ENCODE measurements at places on chromosomes 16 and 17.
A peak's percentile ranks its signal among the peaks of the same experiment; 100 is the strongest.

GRCh38 chr16:80023865-80024264 lies 423.3 kb upstream of the MAF start:
- peak; percentile 12 for DNase-seq

DNA sequence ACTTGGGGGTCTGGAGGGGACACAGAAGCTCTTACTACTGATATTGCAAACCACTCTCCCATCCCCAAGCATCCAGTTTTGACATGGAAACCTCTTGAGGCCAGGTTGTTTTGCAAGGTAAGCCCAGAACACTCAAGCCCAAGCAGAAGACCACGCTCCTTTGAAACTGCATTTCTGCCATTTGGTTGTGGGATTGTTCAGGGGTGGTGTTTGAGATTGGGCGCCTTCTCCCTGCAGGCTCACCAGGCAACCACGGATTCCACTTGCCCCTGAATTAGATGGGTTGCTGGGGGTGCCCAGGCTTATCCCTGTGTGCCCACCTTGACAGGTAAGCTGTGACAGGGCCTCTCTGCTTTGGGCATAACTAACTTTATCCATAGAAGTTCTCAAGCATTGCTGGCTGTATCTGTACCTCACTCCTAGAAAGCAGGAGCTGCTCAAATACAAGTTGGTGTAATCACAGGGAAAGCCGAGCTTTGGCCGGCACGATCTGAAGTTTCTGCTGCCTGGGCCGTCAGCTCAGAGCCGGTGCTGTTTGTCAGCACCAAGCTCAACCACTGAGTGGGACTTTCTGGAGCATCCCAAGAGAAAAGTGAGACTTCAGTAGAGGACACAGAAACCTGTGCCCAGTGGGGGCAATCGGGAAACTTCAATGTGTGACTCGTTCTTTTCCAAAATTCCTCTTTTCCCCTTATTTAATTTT lies 93.6 kb downstream of the CYLD start:
- DNase-seq: no peak

GRCh38 chr17:12021623-12022140 lies 1.0 kb downstream of the MAP2K4 start:
- no peak for DNase-seq

DNA sequence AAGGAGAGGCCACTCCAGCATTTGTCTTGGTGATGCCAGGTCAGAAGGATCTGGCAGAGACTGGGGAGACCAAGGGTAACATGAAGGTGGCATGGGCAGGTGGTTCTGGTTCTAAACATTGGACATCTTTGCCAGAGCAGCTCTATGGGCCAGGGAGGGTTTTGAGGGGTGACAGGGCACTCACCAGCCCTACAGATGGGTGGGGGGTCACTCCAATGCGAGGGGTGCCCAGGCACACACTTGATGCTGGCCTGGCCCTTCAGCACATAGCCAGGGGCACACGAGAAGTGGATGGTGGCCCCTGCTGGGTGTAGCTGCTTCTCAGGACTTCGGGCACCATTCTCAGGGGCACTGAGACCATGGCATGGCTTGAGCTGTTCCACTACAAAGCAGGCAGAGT lies 5.5 kb upstream of the PHF12 start:
- no peak for DNase-seq

- peak; percentile 97 for DNase-seq
Observed at GRCh38 chr17:42561897-42562387, at the start of gene COASY. COASY (plus strand) TSS chr17:42562148; CDS start chr17:42562623, 475 bp downstream.

DNA sequence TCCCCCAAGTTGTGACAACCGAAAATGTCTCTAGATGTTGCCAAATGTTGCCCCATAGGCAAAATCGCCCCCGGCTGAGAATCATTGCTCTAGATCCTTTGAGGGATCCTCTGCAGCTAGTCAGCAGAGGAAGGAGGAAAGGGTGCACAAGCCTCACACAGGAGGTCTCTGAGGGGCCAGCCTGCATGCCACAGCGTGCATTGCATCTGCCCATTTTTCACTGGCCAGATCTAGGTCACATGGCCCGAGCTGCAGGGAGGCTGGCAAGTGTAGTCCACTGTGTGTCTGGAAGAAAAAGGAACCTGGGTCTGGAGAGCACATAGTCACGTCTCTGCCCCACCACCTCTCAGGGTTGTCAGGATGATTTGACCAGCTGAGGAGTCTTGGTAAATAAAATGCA lies 138.2 kb downstream of the CCT6B start:
- DNase-seq: no peak

DNA sequence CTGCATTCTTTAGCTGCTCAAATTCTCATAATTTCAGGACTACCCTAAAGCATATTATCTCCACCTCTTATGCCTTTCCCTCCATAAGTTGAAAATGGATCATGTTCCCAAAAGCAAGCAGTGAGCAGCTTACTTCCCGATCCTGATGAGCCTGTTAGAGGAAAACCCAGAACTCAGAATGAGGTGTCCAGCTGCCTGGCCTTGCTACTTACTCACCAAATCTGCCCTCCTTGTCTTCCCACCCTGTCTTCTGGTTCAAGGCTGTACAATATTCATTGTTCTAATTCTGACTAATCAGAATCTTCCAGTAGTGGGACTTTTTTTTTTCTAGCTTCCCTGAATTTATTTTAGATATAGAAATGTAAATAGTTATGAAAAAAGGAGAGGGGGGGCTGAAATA lies 10.8 kb downstream of the LYRM1 start:
- peak; percentile 38 for DNase-seq

DNA sequence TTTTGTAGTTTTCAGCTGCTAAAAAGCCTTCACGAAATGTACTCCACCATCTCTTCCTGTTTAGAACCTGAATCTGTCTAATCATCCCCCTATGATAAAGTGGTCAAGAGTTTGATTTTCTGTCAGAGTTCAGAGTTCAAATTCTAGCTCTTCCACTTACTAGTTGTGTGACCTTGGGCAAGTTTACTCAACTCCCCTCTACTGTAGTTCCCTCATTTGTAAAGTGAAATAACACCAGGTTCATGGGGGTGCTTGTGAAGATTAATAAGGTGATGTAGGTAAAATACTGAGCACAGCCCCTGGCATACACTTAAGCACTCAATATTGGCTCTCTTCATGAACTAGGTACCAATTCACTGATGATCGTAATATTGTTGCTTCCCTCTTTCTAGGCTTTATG lies 1.2 kb upstream of the CDC6 start:
- no peak for DNase-seq
